BJ (cell line): ENCODE measurements at places on chromosomes 2 and 18.

- DNase-seq: no peak
These were observed 26.8 kb downstream of the NIFK start for GRCh38 chr2:121709776-121710469.

DNA sequence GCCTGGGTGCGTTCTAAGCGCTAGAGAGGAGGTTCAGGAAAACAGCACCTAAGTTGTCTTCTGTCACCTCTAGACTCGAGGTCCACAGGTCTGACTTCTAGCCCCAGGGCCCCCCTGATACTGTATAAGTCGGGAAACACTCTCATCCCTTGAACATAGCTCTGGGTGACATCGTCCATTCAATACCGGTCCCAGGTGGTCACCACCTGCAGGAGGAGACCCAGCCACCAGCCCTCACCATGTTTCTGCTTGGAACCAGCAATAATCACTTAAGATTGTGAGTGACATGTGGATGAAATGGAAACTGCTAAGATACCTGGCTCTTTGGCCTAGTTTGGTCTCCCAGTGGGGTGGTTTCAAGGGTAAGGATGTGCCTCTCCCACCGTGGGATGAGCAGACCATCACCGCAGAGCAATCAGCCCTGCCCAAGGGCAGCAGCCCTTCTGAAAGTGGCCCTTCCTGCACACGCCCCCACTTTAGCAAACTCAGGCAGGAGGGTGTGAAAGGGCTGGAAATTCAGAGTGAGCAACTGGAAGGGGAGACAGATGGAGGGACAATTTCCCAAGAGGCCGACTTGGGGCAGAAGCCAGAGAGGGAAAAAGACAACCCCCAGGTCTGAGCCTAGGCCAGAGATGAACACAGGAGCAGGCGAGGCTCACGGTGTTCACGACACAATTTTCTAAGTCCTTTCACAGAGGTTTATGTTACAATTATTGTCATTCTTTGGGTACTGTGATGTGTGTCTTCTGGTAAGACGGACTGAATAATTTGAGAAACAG is 95.2 kb downstream of the ZNF516 start:
- no peak for DNase-seq

DNA sequence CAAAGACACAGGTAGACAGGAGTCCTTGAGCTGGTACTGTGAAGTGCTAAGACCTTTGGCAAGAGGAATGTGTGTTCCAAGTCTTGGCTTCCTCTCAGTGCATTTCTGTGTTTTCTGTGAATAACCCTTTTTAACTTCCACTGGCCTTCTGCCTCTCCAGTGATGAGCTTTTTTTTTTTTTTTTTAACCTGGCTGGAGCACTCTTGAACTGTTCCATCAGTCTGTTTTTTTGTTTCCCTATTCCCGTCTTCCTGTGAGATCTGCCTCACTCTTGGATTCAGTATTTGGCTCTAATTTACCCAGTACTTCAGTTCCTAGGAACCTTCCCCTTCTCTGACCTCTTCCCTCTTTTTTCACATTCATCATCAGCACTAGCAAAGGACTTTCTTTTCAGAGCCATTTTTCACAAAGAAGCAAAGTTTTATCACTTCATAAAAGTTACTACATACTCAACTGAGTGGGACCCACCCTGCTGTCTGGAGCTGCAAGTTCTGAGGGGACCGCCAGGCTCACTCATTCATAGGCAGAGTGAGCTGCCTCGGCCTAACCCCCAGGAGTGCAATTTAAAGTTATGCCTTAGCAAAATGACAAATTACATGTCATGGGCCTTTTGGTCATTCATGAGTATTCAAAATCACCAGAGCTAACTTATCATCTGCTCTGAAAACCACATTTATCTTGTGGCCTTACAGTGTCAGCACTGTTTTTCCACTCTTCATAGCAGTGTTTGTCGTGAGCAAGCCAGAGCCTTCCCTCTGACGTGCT is 126.9 kb upstream of the DAPL1 start:
- no peak for DNase-seq

GRCh38 chr2:164887434-164888144 is 46.0 kb upstream of the COBLL1 start:
- DNase-seq: no peak

DNA sequence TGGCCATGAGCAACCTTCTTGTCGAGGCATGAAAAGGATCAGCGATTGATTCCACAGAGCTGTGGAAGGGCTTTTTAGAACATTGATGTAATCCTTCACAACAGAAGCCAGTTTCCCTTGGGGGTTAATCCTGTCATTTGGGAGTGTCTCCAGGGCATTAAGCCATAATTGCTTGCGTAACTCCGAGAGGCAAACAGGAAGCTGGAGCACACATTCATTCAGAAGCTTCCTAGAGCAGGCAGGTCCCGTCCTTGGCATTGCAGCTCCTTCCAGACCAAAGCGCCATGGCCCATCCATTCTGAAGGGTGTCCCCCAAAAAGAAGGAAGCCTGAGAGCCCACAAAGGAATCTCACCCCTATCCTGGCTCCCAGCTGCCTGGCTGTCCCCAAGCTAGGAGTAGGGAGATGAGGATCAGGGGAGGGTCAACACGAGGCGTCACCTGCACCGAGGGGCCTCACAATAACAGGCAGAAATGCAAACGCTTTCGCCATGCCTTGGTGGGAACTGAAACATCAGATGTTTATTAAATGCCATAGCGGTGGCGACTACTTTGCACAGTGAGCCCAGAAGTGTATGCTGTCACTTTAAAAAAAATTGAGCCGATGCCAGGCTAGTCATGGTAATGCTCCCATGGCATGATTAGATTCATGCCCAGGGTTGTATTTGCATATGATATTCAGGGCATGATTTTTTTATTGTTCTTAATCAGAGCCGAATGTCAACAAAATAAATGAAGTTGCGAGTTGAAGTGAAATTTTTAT is 339.4 kb downstream of the BCL11A start:
- no peak for DNase-seq

GRCh38 chr2:111701266-111701665 is 182.7 kb downstream of the ANAPC1 start:
- no peak for DNase-seq

GRCh38 chr2:150427298-150427697 is 60.2 kb downstream of the RND3 start:
- DNase-seq: no peak

DNA sequence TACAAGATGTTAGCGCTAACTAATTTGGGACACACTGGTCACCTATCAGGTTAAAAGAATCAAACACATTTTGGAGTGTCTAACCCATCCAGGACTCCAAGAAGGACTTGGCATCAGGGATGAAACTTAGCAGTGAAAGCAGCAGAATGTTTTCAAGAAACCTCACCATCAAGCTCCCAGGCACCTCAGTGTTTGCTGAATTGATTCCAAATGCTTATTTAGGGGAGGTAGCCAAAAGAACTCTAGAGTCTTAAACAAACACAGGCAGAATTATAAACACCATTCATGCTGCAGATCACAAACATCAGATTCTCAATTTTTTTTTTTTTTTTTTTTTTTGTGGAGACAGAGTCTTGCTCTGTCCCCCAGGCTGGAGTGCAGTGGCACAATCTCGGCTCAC is 122.8 kb upstream of the UXS1 start:
- no peak for DNase-seq

GRCh38 chr2:119821266-119821665 is 61.5 kb downstream of the PTPN4 start:
- no peak for DNase-seq
